ENCODE measurements at places on chromosomes 4 and X.
A peak's percentile ranks its signal among the peaks of the same experiment; 100 is the strongest.

DNA sequence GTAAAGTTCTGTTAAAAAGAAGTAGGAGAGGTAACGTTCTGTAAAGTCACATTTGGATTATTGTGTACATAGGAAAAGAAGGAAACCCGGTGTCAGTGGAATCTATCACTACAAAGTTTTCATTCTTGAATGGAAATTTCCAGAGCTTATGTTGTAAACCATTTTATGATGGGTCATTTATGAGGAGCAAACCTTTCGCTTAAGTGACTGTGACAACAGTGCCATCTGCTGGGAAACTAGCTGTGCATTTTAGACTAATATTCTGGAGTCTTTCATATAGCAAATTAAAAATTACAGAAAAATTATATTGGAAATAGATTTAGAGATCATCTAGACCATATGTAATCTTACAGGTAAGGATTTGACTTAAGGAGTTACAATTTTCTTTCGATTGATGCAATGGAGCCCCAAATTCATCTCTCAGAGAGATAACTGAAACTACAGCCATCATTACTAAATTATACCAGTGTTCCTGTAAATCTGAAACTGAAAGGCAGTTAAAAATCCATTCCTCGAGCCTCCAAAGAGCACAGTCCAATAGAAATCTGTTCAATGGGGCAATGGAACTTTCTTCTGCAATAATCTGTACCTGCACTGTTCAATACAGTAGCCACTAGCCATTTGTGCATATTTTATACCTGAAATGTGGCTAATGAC, 26.9 kb downstream of the ASB9 start:
- peak; percentile 0 for DNase-seq

GRCh38 chr4:66852843-66853242, 692.5 kb downstream of the CENPC start:
- no peak for DNase-seq

DNA sequence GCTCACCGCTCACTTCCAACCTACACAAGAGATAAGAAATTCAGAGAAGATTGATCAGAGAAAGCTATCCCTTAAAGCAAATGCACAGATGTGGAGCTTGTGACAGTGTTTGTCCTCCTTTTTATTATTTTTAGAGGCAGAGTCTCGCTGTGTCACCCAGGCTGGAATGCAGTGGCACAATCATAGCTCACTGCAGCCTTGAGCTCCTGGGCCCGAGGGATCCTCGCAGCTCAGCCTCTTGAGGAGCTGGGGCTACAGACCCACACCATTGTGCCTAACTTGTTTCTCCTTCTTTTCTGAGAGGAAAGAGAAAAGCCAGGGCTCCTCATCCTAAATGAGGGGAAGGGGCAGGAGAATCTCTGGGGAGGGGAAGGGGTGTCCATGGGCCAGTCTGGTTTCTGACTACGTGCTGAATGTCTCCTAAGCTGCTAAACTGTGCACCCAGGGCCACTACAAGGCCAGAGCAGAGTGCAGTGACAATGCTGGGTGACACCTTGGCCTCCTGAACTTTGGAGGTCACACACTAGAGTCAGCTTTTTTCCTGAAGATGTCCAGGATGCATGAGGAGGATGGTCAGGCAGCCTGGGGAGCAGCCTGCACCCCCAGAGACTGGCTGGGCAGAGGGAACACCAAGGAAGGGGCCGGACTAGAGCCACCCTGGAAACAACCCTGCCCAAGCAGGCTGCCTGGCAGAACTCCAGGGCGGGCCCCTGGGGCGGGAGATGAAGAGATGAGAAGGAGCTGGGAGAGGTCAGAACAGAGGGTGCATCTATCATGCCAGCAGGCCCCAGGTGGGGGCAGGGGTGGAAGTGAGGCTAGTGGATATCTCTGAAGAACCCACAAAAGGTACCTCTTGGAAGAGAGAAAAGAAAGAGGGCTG, 55.5 kb upstream of the PROM1 start:
- no peak for DNase-seq

DNA sequence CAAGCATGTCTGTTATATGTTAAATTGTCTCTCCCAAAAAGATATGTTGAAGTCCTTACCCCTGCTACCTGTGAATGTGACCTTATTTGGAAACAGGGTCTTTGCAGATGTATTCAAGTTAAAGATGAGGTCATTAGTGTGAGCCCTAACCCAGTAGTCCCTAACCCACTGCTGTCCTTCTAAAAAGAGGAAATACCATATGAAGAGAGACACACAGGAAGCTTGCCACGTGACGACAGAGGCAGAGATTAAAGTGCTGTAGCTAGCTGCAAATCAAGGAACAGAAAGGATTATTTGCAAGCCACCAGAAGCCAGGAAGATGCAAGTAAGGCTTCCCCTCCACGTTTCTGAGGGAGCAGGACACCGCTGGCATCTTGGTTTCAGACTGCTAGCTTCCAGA, 150.1 kb downstream of the HNRNPD start:
- DNase-seq: peak; percentile 97

DNA sequence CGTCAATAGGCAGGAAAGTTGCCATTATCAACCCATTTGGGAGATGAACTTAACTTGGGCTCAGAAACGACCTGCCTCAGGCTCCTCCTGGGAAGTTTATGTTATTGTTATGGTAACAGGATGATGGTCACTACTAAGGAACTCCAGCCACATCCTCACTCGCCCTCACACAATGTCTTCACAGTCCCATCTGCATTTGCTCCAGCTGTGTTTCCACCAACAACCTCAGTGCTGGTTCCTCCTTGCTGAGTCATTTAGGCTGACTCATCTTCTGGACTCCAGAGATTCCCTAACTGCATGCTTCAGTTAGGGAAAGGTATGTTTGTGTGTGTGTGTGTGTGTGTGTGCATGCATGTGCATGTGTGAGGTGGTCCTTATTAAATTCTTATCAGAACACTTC, 293.4 kb upstream of the BOD1L1 start:
- DNase-seq: peak; percentile 82

- DNase-seq: peak; percentile 34
These were observed 52.7 kb downstream of the COX7B2 start for GRCh38 chr4:46856333-46856732.

- DNase-seq: peak; percentile 28
These were observed 542.3 kb upstream of the ADGRL3 start for GRCh38 chr4:60657807-60658206.

GRCh38 chr4:137993232-137993631, 248.9 kb downstream of the SLC7A11 start:
- no peak for DNase-seq

GRCh38 chrX:69024931-69025330, 140.3 kb downstream of the PJA1 start:
- no peak for DNase-seq

GRCh38 chrX:15214588-15214987, 55.3 kb downstream of the ASB9 start:
- DNase-seq: no peak

DNA sequence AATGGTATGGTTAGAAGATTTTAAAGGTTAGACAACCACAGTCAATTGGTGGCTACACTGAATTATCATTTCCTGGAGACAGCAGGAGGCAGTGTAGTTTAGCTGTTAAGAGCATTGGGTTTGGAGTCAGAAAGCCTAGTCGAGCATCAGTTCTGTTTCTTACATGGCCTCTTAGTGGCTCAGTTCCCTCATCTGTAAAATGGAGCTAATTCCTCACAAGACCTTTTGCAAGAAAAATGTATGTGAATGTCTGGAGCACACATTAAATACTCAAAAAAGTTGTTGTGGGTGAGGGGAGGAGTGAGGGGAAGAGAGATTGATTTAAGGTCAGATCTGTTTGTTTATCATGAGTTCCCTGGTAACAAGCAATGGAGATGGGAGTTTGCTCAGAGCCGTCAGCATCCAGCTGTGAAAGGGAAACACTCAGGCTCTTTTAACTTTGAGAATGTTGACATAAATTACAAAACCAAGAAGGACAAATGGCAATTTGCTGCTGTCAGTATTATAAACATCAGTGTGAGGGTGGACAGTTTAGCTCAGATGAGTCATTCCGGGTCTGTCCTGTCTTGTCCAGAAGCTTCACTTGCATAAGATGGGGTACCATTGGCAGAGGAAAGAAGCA, 98.2 kb upstream of the PGRMC2 start:
- DNase-seq: peak; percentile 65

DNA sequence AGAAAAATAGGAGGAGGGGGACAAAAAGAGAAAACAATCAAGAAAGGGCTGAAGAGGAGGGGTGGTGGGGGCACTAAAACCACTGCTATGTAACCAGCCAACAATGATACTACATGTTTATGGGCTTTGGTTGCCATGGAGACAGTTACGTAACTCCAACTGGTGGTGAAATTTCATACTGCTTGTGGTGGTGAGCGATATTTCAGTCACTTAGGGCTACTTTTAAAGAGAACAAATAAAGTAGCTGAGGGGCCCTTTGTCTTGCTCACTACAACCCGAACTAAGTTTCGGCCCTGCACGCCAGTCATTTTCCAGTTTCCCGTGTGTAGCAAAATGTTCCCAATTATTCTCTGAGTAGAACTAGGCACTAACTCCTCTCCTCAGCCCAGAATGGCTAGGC, 275.2 kb upstream of the EDA2R start:
- DNase-seq: peak; percentile 85

- DNase-seq: no peak
These were observed 6.3 kb upstream of the FGFR3 start for GRCh38 chr4:1786544-1787362.

DNA sequence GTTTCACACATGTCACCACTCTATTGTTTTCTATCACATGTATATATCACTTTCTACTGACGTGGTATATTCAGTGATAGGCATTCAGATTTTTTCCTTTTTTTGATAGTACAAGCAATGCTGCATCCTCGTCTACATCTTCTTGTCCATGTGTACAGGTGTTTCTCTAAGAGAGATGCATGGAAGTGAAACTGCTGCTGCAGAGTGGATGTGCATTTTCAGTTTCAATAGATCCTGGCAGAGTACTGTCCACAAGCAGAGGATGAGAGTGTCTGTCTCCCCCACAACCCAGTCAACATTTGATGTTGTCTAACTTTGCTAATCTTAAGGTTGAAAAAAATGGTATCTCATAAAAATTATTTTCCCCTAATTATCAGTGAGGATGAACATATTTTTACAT, 194.0 kb upstream of the CASK start:
- no peak for DNase-seq

DNA sequence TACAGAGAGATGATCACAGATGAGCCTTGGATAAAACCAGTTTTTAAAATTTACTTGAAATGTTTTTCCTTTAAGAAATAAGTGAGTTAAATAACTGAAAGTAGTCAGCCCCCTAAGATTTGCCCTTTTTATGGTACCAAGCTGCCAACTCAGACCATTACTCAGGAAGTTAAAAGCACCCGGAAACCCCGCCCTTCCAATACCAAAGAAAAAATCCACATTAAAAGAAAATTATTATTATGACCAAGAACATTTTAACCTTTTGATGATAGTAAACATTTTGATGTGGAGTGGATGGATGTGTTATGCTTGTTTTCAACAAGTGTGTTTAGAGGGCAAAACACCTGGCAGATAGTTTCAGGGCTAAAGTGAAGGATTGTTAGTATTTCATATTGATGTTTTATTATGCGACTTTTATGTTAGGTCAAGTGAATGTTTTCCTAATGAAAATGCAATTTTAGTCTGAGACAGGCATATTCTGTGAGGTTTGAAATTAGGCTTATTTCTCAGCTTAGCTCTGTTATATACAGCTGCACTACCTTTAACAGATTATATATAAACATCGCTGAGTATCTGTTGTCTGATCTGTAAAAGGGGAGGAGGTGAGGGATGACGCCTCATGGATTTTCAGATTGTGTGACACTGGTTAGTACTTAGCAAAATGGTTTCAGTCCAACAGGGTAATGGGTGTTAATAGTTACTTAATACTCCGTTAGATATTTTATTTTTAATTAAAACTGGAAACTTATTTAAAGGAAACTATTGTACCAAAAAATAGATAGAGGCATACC, 89.0 kb downstream of the KDM6A start:
- DNase-seq: no peak

- no peak for DNase-seq
These were observed 244.7 kb downstream of the SLC7A11 start for GRCh38 chr4:137997496-137997895.

Measured in MV-4-11 (cell line).